ENCODE measurements at places on chromosomes 3 and 15.

- no peak for DNase-seq
Measured at GRCh38 chr15:74525309-74525708, 15.7 kb upstream of the ARID3B start.

GRCh38 chr3:59791774-59792308 lies 742.0 kb upstream of the CFAP20DC start:
- DNase-seq: no peak

GRCh38 chr3:62940771-62941563 lies 65.8 kb upstream of the CADPS start:
- peak; percentile 73 for DNase-seq

DNA sequence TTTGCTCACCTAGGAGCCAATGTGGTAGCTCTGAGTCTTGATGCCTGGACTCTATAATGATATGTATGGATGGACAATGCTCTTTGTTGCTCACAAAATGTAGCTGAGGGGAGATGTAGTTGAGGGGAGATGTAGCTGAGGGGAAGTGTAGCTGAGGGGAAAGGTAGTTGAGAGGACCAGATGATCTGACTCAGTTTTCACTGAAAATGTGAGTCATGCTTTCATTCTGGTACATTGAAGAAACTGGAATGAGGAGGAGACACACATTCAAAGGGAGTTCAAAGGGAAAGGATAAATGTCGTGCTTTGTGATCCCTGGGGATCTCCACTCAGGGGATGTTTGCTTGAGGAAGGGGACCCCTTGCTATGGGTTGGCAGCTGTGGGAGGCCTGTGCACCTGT lies 302.9 kb upstream of the TRIM42 start:
- DNase-seq: no peak

DNA sequence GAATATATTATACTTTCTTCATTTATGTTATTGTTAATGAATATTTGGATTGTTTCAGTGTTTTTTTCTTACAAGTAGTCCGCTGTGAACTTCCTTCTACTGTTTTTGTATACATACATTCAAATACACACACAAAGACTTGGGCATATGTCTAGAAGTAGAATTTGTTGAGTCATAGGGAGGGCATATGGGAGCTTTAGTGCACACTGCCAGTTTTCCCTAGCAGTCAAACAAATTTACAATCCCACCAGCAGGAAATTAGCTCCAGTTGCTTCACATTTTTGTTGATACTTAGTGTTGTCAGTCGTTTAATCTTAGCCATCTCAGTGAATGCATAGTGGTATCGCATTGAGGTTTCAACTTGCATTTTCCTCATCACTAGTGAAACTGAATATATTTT lies 492.3 kb downstream of the DIPK2A start:
- peak; percentile 15 for DNase-seq

- DNase-seq: no peak
Measured at GRCh38 chr15:80755885-80756284, 23.3 kb upstream of the CEMIP start.

DNA sequence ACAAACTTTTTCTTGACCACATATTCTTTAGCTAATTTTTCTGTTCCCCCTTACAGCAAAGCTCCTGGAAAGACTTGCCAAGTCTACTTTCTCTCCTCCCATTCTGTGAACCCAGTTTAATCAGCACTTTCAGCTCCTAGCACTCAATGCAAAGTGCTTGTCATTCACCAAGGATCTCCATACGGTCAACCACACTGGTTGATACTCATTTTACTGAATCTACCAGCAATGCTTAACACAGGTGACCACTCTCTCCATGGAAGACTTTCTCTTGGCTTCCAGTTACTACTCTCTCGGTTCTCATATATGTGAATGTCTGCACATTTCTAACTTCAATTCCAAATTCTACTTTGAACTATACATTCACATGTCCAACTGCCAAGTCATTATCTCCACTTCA lies 11.7 kb downstream of the MRPL3 start:
- DNase-seq: no peak

- DNase-seq: no peak
Measured at GRCh38 chr3:77169823-77170222, 129.9 kb downstream of the ROBO2 start.

GRCh38 chr3:55719508-55719907 lies 232.4 kb upstream of the WNT5A start:
- DNase-seq: peak; percentile 78

DNA sequence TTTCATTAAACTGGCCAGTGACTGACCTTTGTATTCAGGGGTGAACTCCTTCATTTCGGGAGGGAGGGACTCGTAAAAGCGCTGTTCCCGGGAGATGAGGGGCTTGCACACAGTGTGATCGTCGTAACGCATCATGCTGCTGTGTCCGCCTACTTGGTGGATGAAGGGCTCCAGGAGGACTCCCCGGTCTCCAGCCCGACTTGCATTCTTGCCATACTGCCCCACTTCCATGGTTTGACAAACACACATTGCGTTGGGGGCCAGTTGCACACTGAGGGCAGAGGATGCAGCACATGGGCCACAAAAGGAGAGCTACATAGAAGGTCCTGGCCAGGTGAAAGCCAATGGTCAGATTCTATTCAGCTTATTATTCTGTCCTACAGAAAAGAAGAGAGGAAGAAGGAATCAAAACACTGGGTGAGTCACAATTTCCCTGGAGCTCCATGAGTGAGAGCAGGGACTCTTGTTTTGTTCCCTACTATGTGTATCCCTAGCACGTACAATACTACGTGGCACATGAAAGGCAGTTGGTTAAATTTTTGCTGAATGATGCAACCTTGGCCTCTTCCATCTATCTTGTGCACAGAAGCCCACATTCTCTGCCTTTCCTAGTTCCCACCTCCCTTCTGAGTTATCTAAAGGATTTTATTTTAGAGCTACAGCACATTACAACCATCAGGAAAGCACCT lies 24.2 kb upstream of the GMPPB start:
- no peak for DNase-seq

DNA sequence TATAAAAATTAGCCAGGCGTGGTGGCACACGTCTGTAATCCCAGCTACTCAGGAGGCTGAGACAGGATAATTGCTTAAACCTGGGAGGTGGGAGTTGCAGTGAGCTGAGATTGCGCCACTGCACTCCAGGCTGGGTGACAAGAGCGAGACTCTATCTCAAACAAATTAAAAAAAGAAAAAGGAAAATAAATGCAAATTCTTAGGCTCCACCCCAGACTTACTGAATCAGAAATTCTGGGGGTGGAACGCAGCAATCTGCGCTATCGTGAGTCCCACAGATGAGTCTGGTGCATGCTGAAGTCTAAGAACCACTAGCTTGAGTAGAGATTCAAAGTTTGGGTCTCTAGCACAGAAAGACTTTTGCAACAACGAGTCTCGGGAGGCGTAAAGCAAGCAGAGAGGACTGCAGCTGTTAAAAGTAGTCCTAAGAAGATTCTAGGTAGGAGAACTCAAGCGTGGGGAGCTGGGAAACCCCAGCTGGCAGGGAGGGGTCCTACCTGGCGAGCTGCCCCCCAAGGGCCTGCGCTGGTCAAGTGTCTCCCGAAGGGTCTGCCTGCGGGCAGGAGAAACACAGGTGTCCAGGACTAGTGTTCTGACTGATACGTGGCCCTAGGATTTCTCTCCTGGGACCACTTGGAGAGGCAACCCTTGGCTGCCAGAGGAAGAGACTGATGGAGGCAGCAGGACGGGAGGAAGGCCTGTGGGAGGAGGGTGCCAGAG lies 21.9 kb downstream of the CEP19 start:
- DNase-seq: no peak

GRCh38 chr15:71332431-71333004 lies 217.2 kb downstream of the THSD4 start:
- no peak for DNase-seq

- DNase-seq: no peak
Measured at GRCh38 chr3:103453152-103453551, 1018.3 kb downstream of the ZPLD1 start.

DNA sequence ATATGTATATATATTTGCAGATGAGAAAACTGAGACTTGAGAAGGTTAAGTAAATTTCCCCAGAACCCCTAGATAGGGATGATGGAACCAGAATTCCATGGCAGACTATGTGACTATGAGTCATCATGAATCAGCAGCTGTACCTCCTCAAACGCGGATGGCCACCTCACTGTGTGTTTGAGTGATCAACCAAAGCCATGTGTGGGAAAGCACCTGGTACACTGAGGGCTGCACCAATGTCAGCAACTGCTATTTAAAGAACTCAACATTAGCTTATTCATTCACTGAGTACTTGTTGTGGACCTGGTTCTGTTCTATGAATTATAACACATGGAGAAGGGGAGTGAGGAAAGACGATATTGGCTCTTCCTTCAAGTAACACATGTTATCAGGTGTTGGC lies 377.0 kb downstream of the GAP43 start:
- DNase-seq: peak; percentile 72

Data from fibroblast of skin of left quadriceps (primary cell).